Breast epithelium (tissue), 4 donors: ENCODE measurements at places on chromosomes 2 and 18. TPM values are rescaled to one million over a fixed set of nuclear protein-coding genes. Genes with fewer than 3 reads are reported as not detected.

- DNase-seq, result no peak
Measured at GRCh38 chr18:67776929-67777328, 260.4 kb upstream of the DSEL start.

The CPLX4 gene
- total RNA-seq, result not detected

DNA sequence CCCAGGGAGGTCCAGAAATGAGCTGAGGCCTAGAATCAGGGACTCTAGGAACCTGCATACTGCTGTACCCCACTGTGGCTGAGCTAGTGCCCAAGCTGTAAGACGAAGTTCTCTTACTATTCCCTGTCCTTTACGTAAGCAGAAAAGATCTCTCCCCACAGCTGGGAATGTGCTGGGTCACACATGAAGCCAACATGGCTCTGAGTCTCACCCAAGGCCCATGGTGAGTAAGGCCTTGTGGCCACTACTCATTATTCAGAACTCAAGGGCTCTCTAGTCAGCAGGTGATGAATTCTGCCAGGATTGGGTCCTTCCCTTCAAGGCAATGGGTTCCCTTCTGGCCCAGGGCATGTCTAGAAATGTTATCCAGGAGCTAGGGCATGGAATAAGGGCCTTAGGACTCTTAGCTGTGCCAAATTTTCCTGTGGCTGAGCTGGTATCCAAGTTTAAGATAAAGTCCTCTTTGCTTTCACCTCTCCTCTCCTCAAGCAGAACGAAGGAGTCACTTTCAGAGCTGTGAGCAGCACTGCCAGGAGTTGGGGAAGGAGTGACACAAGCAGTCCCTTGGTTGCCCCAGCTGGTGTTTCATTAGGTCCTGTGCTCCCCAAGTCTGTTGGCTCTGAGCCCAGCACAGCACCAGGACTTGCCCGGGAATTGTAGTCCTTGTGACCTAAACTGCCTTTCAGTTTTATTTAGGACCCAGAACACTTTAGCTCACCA, 707.6 kb downstream of the SLC4A3 start:
- DNase-seq, result no peak

DNA sequence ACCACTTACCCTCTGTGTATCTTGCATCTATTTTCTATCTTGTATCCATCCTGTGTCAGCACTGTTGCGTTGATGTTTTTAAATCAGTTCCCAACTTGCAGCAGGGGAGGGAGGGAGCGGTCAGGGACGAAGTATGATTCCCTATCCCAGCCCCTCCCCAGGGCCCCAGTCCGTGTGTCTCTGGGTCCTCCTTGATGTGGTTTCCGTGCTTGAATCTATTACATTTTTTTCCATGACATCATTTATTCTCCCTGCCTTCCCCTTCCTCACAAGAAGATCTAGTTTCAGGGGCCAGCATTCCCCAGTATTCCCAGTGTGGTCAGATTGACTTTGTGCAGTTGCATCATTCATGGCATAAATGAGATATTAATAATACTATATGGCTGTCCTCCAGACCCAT, 479.3 kb downstream of the PTPRM start:
- no peak for DNase-seq

The KCNK3 gene
- total RNA-seq, result 2.3 TPM

- DNase-seq, result no peak
Measured at GRCh38 chr2:238581126-238581525, 154.4 kb downstream of the ASB1 start.

The RTKN gene
- total RNA-seq, result 49.9 TPM

DNA sequence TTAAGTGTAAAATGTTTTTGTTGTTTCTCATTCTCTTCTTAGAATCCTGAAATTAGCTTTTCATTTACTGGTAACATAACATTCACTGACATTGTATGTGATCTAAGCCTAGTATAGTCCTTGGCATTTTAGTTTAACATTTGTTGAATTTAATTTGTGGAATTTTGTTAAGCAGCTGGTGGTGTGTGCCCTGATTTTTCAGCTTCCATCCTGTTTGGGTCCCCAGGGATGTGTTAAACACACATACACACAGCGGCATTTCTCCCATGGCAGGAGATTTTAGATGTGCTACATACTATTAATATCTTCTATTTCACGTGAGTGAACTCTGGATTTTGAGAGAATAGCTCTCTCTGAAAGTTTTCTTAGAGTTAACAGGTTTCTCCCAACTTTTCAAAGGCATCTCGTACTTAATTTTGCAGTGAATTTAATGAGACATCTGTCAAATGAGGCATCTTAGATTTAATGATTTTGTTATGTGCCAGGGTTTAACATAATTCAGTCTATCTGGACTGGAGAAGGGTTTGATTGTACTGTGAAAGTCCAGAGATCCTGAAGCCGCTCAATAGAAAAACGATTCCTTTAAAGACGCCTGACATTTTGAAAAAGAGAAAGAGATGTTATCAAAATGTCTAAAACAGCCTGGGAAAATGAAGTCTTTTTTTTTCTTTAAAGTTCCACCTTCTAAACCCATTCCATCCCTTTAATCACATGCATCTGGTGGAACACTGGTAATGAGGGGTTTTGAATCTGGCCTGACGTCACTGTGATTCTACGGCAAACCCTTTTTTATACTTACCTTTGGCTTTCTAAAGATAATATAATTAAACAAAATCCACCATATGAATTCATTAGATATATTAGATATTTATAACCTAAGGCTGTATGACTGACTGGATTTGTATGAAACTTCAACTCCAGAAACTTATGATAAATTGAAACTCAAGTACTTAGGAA, 6.8 kb downstream of the PHLPP1 start:
- no peak for DNase-seq
